Brain (organoid and tissue), 16 donors: ENCODE measurements at places on chromosomes 6 and 20.
A peak's percentile ranks its signal among the peaks of the same experiment; 100 is the strongest.

- DNase-seq = peak; percentile 70
These were observed 13.5 kb upstream of the RAB5IF start for GRCh38 chr20:36591854-36592641.

- DNase-seq = no peak
These were observed 3.0 kb upstream of the LINC00237 start for GRCh38 chr20:21109144-21109543.

- DNase-seq = no peak
These were observed 18.4 kb downstream of the TTK start for GRCh38 chr6:80022803-80023202.

DNA sequence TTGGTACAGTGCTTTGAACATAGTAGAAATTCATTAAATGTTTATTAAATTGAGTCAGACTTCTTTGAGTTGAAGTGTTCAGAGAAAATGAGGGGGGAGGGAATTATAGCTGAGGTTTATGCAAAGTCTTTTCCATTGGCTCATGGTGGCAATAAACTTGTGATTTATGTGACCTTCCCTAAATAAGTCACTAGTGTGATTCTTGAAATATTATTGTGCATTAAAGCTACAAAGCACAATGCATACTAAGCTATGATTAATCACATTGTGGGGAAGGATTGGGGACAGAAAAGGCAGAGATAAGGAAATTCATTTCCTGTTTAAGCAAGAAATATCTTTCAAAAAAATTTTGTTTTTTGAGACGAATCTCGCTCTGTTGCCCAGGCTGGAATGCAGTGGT, 877.5 kb downstream of the TFAP2A start:
- no peak for DNase-seq

- DNase-seq = peak; percentile 71
These were observed 52.2 kb downstream of the MANEA start for GRCh38 chr6:95629551-95629950.

DNA sequence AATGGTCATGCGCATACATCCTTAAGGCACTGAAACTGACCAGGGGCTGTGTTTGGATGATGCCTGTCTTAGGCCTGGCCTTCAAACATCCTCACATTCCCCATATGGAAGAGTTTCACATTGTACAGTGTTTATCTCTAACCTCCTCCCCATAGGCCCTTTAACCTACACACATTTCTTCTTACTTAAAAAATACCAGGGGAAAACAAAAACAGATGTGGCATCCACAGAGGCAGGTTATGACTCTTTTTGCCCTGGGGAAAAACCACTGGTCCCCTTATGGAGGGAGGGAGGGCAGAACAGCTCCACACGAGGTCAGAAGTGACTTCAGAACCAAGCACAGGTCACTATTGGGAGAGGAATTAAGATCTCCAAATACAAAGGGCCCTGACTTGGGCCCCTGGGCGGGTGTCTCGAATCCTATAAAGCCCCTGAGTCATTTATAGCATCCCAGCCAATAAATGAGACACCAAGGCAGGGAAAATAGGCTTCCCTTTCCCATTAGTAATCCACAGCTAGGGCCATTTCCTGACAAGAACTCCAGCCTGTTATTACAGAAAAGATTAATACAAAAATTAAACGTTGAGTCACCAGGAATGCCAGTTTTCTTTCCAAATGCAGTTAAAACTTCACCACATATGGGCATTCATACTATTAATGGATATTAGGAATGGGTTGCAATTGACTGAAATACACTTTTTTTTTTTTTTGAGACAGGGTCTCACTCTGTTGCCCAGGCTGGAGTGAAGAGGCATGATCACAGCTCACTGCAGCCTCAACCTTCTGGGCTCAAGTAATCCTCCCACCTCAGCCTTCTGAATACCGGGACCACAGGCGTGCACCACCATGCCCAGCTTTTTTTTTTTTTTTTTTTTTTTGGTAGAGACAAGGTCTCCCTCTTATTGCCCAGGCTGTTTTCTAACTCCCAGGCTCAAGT, 107.2 kb downstream of the ATP9A start:
- DNase-seq = no peak
